CD8-positive, alpha-beta T cell (primary cell): ENCODE measurements at places on chromosomes 11 and 22. TPM values are rescaled to one million over a fixed set of nuclear protein-coding genes. Genes with fewer than 3 reads are reported as not detected.

Gene ANKRD13D
- 152 TPM for total RNA-seq

Gene YAP1
- not detected for total RNA-seq

Gene RCOR2
- not detected for total RNA-seq

Gene GRIA4
- not detected for total RNA-seq
